Activated naive CD4-positive, alpha-beta T cell treated with Interleukin-2 at 50 U/mL for 16 hours (primary cell): ENCODE measurements at places on chromosomes 4 and X.

DNA sequence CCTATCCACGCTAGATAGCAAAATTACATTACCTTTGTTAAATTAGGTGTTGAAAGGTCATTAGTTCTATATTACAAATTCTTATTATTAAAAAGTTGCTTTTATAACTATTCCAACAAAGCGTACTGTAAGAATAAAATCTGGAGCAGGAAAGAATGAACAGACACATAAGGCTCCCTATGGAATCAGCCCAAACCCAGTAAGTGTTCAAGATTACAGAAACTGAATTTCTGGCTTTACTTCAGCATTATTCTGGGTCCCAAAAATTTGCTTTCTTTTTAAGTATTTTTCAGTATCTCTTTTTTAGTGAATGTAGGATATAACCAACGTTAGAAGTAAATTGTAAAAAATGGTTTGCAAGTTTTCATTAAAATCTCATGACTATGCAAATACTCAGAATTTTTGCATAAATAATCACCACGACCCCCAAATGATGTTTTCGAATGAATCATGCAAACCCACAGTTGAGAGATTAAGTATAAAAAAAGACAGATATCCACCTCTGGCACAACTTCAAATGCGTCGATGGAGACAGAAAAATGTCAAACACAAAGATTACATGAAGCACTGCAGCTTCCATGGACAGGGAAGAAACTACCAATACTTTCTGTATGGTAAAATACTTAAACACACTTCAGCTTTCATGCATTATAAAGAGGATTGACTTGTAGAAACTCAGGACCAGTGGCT, 238.5 kb downstream of the RASL11B start:
- DNase-seq, result no peak

- DNase-seq, result peak; percentile 5
Measured at GRCh38 chr4:60201052-60201673, 999.0 kb upstream of the ADGRL3 start.

DNA sequence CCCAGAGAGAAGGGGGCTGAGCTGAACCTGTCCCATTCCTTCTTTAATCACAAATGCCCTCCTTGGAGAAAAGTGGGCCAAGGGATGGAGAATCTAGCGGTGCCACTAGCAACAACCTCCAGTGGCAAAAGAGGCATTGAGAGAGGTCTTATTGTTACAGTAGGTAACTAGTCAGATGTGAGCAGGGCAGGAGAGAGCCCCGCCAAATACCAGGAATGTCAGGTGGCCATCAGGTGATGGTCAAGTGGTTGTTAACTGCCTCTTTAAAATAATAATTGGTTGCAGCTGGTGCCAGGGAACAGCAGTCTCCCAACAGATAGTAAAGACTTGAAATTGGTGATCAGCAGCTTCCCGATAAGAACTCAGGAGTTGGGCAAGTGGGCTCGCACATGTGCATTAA, 116.1 kb downstream of the EVC2 start:
- no peak for DNase-seq

DNA sequence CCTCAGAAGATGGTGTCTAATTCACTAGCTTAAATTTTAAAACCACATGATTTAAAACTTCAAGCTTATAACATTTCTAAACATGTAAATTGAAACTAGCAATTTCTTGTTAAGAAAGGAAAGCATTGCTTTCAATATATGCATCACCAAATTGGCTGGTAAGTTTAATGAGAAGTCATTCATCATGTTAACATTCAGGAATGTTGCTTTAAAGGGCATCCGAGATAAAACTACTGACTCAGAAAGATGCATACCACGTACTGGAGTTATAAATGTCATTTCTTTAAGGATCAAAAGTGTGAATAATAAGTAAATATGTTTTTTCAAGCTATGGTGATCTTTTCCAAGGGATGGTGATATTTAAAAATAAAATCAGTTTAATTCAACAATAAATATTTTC, 83.3 kb upstream of the VCX2 start:
- DNase-seq, result no peak

- no peak for DNase-seq
Measured at GRCh38 chr4:102629673-102630072, 128.5 kb downstream of the NFKB1 start.

- no peak for DNase-seq
Measured at GRCh38 chr4:42543762-42544161, 113.1 kb downstream of the ATP8A1 start.

GRCh38 chrX:132501606-132502005, 12.8 kb upstream of the MBNL3 start:
- DNase-seq, result no peak

DNA sequence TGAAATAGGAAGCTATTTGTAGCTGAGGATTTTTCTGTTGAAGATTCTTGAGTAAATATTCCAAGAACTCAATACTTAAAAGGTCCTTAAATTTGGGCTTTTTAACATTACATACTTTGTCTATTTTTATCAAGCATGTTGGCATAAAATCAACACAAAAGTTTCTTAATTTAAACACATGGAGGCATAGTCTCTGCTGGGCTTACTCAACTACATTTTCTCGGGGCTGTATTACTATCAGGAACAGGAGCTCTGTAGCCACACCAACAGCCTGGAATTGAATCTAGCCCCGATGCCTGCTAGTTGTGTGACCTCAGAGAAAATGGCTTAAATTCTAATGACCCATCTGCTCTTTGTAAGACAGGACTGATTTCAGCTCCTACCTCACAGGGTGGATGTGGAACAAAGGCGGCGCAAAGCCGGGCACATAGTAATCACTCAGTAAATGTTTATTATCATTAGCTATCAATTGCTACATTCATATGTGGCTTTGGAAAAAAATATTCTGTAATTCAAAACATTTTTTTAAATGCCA, 207.0 kb downstream of the NSUN7 start:
- no peak for DNase-seq

DNA sequence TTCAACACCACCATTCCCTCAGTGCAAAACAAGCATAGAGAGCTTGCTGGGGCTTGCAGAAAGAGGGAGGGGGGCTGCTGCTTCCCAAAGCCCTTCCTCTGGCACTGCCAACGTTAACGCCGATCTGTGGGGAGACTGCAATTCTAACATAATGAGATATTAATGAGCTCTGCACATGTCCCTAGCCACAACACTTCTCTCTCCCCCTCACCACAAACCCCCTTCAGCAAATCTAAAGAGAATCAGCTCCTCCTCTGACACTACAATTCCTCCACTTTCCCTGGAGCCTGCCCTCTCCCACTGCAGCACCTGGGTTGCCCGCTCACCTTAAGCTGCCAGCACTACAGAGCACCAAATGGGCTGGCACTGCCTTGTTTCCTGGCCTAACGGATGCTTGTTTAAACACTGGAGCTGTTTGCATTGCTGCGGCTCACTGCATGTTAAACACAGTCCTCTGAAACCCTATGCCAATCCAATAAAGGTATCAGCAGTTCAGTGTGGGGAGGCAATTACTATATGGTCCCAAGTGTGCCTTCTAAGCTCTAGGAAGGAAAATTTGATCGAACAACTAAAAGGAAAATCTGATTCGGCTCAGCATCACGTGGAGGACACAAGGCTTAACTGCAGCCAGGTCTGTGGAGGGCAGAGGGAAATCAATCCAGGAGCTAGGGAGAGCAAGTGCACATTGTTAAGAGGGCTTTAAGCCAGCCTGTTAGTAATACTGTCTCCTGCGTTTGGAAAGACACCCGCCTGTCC, 232.4 kb downstream of the MAML3 start:
- DNase-seq, result no peak

DNA sequence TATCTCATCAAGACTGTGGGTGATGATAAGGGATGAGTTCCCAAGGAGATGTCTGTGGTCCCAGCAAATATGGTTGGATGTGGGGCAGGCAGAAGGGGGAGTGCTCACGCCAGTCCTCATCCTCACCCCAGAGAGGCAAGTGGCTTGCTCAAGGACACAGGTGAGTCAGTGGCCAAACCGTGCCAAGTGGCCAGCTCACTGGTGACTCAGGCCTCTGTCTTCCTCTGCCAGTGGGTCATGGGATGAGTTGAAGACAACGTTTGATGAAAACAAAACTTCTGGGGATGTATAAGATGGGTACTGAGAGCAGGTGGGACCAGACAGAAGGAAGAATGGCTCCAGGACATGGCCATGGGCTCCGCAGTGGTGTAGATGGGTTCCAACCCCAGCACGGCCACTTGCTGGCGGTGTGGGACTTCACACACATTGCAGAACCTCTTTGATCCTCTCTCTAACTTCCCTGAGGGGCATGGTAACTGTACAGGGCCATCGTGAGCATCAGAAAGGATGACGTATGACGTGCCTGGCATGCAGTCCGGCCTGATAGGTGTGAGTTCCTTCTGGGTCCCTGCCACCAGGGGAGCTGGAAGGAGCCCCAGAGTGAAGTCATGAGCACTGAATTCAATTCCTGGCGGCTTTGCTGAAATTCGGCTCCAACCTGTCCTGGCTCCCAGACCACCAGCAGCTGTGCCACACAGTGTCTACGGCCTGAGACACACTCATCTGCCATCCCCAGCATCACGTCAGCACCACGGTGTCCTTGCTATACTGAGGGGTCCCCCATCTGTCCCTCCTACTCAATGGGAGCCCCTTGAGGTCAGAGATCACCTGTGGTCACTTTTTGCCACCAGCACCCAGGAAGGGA, 41.3 kb upstream of the GPR78 start:
- no peak for DNase-seq

DNA sequence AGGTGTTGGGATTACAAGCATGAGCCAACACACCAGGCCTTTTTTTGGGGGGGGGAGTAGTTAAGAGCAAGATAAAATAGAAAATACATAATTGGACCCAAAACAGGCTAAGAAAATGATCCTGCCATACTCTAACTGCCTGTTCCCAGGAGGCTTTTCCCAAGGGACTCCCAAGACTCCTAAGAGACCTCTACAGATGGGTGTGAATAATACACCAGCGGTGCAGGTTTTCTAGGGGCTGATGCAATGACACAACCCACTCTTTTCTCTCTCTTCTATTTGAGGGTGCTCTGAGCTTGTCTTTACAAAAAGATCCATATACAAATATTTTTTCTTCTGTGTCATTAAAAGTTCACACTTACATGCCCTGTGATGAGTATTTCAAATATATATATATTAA, 116.9 kb downstream of the RASL11B start:
- no peak for DNase-seq

- DNase-seq, result no peak
Measured at GRCh38 chr4:38268108-38268820, 308.1 kb downstream of the PTTG2 start.

GRCh38 chrX:118396113-118396512, 50.2 kb downstream of the WDR44 start:
- no peak for DNase-seq

GRCh38 chr4:7956270-7956808, 16.7 kb upstream of the AFAP1 start:
- DNase-seq, result no peak

- DNase-seq, result no peak
Measured at GRCh38 chr4:46484881-46485280, 95.0 kb upstream of the GABRA2 start.

GRCh38 chr4:115740806-115741205, 627.4 kb upstream of the NDST4 start:
- no peak for DNase-seq

- DNase-seq, result no peak
Measured at GRCh38 chr4:165379678-165380064, 863 bp downstream of the CPE start.

GRCh38 chr4:1331591-1332353, 15.2 kb upstream of the UVSSA start:
- DNase-seq, result no peak

- DNase-seq, result no peak
Measured at GRCh38 chr4:108346818-108347210, 178.1 kb upstream of the LEF1 start.

- no peak for DNase-seq
Measured at GRCh38 chr4:108432418-108432817, 188.0 kb upstream of the RPL34 start.

DNA sequence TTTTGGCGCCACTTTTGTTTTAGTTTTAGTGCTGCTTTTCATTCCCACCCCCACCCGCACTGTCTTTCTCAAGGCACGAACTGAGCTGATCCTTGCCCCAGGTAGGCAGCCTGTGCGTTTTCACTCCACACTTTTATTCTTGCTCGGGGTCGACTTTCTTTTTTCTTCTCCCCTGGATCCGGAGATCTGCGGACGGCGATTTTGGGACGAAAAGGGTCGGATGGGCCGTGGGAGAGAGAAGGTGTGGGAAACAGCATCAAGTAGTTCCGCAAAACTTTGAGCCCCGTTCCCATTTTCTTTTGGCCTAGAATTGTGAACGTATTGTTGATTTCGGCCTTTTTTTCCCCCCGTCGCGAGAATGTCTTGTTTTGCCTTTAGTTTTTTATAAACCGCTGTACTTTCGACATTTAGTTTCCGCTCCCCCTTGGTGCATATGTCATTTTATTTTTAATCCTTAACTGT, 531 bp downstream of the STAG2 start:
- DNase-seq, result no peak

DNA sequence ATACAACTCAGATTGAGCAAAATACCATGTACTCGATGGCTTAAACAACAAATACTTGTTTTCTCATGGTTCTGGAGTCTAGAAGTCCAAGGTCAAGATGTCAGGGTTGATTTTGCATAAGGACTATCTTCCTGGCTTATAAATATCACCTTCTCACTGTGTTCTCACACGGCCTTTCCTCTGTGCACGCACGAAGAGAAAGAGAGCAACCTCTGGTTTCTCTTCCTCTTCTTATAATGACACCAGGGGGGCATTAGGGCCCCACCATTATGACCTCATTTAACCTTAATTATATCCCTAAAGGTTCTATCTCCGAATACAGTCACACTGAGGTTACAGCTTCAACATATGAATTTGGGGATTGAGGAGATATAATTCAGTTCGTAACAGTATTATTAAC, 504.0 kb downstream of the MAGEE1 start:
- DNase-seq, result no peak

GRCh38 chrX:19195243-19195610, 73.0 kb upstream of the ADGRG2 start:
- DNase-seq, result no peak

DNA sequence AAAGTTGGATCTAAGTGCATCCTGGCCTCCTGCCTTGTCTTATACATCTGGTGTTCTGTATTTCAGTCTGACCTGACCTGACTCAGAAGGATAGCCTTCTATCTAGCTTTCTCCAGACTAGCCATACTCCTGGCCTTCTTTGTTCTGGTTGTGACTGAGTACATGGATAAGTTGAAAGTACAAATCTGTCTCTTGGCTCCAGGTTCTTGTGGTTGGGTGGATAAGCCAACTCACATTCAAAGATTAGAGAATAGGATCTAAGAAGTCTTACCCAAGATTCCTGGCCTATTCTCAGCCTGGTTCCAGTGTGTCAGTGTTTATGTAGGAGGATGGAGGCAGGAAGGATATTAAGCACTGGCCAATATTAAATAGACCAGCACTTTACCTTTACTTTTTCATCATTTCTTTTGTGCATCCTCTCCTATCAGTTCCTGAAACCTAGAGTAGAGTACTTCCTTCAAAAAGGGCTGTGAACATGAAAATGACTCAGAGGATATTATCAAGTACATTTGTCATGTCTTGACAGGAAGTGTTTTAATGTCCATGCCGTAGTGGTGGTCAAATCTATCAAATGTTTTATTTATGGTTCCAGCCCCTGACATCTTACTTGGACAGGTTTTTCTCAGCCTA, 123.5 kb downstream of the IL15 start:
- no peak for DNase-seq

GRCh38 chr4:176575141-176575730, 217.5 kb downstream of the VEGFC start:
- DNase-seq, result no peak

- DNase-seq, result no peak
Measured at GRCh38 chr4:189001283-189001970, 862.2 kb downstream of the TRIML1 start.

- no peak for DNase-seq
Measured at GRCh38 chrX:12867685-12868084, 813 bp downstream of the TLR7 start.

GRCh38 chr4:73740353-73740778, at the start of gene CXCL8:
TSS of gene CXCL8 (plus strand) at chr4:73740569. CDS start at chr4:73740659, 90 bp downstream.
- no peak for DNase-seq
